ENCODE measurements at places on chromosomes 7 and 10.

DNA sequence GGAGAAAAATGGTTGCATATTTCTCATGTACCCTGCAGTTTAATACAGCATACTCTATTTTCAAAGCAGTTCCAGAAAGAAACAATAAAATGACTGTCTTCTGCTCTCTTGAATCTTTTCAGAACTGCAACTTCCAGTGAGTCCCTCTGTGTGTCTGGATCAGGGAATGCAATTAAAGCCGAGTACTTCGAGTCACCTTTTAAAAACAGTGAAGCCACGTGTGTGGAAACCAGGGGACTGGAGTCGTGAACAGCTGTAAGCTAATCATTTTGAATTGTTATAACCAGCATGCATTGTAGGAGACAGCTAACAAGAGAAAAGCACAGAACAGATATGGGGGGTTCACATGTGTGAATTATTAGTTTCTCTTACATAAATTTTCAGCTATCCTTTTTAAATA is 109.1 kb downstream of the CPED1 start:
- no peak for DNase-seq

GRCh38 chr10:32618482-32618881 is 172.5 kb downstream of the CCDC7 start:
- DNase-seq: no peak

- no peak for DNase-seq
Observed at GRCh38 chr7:29285861-29286260, 91.3 kb downstream of the CHN2 start.

- no peak for DNase-seq
Observed at GRCh38 chr10:3180355-3181025, 7.9 kb upstream of the PITRM1 start.

GRCh38 chr7:90409667-90410066 is 6.4 kb downstream of the CLDN12 start:
- no peak for DNase-seq
